Transverse colon (tissue), 4 donors: ENCODE measurements at places on chromosomes 6 and 20. TPM values are rescaled to one million over a fixed set of nuclear protein-coding genes. Genes with fewer than 3 reads are reported as not detected.

Gene HCK
- 10.8 TPM for total RNA-seq

- no peak overlapping the region for H3K4me3 ChIP-seq
- no peak for DNase-seq
- H3K4me1 ChIP-seq, result no peaks in the 10 kb centered on the region
- no peak overlapping the region for H3K27ac ChIP-seq
Observed at GRCh38 chr6:54598787-54599313, 247.7 kb upstream of the FAM83B start.

Gene ENPP1
- 23.6 TPM for total RNA-seq

Gene GABRR1
- 0.14 TPM for total RNA-seq

Gene TMEM217
- 1.1 TPM for total RNA-seq

DNA sequence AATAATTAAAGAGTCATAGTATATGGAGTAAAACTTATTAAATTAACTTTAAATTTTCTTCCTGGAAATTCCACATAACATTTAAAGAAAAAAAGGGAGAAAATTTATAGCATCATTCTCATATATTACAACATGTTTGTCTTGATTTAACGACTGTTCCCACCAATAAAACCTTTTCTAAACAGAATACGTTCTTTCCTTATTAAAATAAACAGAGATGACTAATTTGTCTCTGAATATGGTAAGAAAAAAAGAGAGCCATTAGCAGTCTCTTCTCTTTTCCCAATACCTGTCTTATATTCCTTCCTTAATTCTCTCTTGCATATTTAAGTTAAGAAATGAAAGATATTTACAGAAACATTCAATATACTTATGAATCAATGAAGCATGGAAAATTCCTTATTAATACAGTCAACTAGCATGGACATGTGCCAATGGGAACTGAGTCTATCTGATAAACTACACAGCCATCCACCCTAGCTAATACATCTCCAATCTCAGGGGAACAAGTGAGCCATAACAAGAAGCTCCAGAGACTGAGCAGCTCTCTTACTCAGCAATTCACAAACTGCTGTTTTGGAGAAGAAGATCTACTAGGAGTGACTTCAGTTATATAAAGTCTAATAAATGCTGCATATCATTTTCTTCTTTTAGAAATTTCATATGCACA, 347.1 kb upstream of the MANEA start:
- H3K27ac ChIP-seq, result no peak overlapping the region
- H3K27me3 ChIP-seq, result no peaks in the 10 kb centered on the region
- DNase-seq, result no peak
- no peaks in the 10 kb centered on the region for H3K4me1 ChIP-seq

DNA sequence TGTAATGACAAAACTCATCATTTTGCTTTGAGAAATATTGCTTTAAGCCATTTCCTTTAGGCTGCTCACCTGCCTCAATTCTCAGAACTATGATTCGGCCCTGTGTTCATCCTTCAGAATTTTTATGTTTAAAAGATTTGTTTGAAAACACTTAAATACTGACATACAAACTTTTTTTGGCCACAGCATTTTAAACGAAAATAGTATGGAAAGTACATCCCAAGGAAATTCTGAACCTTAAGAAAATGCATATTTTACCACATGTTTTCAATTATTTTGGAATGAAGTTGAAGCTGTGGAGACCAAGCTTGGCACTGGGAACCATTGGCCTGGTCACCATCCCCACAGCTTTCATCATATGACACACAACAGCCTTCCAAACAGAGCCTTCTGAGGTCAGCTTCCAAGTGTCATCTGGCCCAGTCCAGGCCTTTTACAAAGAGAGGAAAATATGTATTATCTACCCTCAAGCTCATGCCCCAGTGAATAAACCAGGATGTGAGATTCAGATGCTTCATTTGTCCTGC, 83.3 kb downstream of the SOD2 start:
- H3K4me1 ChIP-seq, result no peaks in the 10 kb centered on the region
- H3K36me3 ChIP-seq, result no peaks in the 10 kb centered on the region
- H3K27me3 ChIP-seq, result no peaks in the 10 kb centered on the region
- DNase-seq, result no peak
- no peak overlapping the region for H3K4me3 ChIP-seq
